Fibroblast of skin of scalp (primary cell): ENCODE measurements at places on chromosomes 6 and 20.

DNA sequence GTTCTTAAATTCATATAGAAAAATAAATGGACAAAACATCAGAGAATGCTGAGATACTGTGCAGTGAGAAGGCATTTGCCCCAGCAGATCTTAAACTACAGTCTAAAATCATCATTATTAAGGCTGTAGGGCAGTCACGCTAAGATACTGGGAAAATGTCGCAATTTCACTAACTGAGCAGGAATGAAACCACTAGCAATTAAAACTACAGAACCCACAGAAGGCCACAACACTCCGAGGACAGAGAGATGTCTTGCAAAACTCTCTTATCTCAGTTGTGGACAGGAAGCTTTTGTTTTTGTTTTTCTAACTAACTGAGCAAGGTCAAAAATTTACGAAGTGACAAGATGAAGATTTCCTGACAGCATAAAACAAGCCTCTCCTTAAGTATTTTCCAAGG, 18.2 kb downstream of the GNAS-AS1 start:
- no peak for DNase-seq

- no peak for DNase-seq
Measured at GRCh38 chr6:79984261-79984660, 20.2 kb upstream of the TTK start.

DNA sequence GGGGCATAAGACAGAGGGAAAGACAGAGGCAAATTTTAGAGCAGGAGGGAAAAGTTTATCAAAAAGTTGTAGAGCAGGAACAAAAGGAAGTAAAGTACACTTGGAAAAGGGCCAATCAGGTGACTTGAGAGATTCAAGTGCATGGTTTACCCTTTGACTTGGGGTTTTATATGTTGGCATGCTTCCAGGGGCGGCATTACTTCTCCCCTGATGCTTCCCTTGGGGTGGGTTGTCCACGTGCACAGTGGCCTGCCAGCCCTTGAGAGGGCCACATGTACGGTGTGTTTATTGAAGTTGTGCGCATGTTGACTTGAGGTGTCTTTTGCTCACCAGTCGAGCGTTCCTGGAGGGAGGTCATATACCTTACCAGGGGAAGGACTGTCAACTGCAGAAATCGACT, 259.5 kb upstream of the JARID2 start:
- DNase-seq, result no peak

DNA sequence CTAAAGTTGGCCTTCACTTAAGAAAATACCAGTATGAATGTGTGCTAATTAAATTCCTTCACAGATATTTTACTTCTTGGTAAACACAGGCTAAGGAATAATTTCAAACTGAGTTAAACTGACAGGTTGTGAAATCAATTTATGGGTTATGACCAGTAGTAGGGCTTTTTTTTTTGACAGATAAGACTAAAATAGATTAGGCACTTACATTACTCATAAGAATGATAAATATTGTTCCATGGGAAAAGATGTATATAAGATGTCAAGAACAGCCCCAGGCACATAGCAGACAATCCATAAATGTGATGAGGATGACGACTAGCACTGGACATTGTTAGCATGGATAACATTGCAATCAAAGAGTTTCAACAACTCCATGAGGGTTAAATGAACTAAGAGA, 22.9 kb downstream of the NT5E start:
- peak; percentile 71 for DNase-seq

DNA sequence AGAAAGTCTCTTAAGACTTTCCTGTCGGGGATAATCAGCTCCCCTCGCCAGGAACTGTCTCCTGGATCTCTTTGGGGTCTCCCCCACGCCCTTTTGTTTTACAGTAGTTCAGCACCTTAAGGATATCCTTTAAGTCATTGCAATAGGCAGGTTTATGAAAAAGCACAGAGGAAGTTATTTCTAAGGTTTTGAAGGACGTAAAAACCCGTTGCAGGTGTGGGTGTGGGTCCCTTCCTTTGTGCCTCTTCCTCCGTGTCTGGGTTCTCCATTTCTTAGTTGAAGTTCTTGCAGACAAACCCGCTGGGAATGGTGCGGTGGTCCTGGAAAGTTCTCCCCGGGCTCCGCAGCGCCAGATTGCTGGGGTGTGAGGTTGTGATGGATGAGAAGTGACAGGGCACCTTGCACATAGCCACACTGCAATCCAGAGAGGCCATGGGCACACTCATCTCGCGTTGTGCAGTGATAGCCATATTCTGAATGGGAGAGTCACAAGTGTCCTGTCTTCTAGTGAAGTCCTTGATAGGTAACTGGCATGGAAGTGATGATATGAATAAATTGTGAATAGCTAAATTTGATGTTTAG, 65.2 kb downstream of the GTF2H5 start:
- no peak for DNase-seq

DNA sequence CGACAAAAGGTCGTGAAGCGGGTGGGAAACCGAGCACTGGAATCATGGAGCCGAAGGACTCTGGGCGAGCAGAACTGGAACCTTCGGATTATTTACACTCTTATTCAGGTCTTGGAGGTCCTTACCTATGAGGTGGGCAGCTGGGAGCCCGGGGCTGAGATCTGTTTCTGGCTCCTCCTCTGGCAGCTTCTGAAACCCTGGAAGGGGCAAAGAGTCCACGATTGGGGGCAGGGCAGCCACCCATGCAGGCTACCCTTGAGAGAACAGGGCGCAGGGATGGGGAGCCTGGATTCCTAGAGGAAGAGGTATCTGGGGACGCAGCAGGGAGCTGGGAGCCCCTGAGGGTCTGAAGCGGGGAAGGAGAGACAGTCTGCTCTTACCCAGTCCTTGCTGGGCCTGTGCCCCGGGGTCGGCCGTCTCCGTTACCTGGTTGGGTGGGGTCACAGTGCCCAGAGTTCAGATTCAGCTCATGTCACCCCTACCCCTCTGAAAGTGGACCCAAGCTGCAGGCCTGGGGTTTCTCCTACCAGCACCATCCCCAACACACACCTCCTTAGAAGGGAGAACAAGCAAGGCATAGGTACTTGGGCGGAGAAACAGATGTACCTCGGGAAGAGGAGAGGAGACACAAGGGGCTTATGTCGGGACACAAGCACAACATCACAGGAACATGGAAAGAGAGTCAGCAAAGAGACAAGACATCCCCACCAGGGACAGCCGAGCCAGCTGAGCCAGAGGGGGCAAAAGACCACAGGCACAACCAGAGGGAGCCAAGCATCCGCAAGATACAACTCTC, 592 bp downstream of the LTB start:
- peak; percentile 12 for DNase-seq

DNA sequence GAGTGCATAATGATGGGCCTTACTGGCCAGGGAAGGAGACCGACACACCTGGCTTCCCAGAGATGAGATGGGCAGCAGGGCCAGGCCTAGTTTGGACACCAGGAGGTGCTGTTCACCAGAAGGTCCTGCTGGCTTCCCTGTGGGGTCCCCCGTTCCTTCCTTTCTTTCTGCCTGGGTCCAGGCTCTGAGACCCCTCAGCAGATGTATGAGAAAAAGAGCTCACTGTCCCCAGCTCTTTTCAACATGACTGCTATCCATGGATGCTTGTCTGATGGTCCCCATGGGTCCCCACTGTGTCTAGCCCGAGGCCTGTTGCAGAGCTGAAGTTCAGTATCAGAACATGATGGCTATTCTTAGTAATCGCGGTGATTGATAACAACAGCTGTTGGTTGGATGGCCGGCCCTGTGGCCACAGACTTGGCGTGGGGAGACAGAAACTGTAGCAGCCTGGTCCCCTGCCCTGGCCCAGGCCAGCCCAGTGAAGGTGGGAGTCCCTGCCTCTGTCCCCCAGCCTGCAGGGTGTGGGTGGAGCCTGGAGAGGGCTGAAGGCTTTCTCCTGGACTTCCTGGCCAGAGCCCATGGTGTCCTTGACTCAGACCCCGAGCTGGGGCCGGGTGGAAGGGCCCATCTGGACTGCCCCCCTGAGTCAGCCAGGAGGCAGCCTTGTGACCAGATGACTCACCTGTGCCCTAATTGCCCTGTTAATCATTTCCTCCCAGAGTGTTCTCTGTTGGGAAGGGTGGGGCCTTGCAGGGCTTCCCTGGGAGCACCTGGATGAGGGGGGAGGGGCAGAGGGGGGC, 9.9 kb upstream of the BAK1 start:
- peak; percentile 49 for DNase-seq

GRCh38 chr6:34657307-34657978, 39.1 kb downstream of the ILRUN start:
- DNase-seq, result peak; percentile 83

- DNase-seq, result no peak
Measured at GRCh38 chr6:41406728-41407489, 71.5 kb downstream of the NCR2 start.

GRCh38 chr6:63858691-63859090, 223.1 kb downstream of the PHF3 start:
- DNase-seq, result no peak

DNA sequence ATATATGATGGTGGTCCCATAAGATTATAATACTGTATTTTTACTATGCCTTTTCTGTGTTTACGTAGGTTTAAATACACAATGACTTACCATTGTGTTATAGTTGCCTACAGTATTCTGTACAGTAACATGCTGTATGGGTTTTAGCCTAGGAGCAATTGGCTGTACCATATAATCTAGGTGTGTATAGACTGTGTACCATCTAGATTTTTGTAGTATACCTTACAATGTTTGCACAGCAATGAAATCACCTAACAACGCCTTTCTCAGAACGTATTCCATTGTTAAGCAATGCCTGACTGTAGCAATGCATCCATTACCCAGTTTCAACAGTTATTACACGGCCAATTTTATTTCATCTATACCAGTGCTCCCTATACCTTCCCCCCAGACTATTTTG, 10.7 kb downstream of the MACROD2 start:
- DNase-seq, result no peak

DNA sequence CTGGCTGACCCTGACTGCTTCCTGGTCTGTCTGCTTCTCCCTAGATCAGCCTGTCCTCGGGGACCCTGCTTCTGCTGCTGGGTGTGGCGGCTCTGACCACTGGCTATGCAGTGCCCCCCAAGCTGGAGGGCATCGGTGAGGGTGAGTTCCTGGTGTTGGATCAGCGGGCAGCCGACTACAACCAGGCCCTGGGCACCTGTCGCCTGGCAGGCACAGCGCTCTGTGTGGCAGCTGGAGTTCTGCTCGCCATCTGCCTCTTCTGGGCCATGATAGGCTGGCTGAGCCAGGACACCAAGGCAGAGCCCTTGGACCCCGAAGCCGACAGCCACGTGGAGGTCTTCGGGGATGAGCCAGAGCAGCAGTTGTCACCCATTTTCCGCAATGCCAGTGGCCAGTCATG, 6.3 kb downstream of the NRSN2 start:
- DNase-seq, result no peak

GRCh38 chr6:3990692-3991491, 88.0 kb downstream of the FAM217A start:
- peak; percentile 91 for DNase-seq

DNA sequence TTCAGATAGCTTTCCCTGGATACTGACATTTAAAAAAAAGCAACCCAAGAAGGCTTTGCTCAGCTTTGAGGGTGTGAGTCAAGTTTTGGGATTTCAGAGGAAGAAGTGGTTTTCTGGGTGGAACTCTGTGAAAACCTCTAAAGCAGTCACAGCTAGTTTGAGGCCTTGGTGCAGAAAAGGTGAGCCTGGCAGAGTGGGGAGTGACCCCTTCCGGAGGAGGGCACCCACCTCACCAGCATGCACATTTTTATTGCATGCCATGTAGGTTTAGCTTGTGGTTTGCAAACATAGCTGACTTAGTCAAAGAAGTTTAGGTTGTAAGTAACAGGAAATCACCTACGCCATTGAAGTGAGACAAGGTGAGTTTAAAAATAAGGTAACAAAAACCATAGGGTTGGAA, 146.8 kb upstream of the PMEPA1 start:
- DNase-seq, result no peak

DNA sequence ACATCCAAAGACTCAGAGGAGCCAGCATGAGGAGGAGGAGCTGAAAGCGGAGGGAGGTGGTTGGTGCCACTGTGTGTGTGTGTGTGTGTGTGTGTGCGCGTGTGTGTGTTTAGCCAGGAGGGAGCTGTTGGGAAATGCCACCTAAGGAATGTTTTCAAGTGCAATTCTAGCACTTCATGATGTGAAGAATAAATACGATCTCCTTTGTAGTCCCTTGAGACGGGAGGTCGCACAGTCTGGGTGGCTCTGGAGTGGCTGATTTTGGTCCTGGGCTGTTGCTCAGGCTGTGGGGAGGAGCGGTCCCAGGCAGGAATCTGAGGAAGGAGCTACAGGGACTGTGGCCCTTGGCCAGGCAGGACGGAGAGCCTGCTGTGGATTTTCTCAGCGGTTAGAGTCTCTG, 93.7 kb downstream of the PPP1R14C start:
- DNase-seq, result no peak

GRCh38 chr6:105137388-105137787, 42.4 kb downstream of the POPDC3 start:
- DNase-seq, result peak; percentile 18

GRCh38 chr6:53539561-53539960, 5.3 kb downstream of the GCLC start:
- no peak for DNase-seq

DNA sequence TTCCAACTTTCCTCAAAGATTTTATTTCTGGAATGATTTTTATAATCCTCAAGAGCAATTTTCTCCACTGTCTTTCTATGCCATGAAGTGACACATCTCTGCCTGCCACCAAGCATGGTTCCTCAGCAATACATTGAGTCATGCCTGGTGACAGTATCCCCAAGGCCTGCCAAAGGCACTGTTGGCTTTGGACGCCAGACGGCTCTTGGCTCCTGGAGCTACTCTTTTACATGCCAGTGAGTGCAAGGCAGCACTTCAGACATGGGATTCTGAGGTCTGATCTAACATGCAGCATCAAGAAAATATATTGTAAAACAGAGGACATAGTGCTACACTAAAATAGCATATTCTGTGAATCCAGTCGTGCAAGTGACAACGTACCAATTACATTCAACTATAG, 20.1 kb upstream of the PLEKHG1 start:
- no peak for DNase-seq

DNA sequence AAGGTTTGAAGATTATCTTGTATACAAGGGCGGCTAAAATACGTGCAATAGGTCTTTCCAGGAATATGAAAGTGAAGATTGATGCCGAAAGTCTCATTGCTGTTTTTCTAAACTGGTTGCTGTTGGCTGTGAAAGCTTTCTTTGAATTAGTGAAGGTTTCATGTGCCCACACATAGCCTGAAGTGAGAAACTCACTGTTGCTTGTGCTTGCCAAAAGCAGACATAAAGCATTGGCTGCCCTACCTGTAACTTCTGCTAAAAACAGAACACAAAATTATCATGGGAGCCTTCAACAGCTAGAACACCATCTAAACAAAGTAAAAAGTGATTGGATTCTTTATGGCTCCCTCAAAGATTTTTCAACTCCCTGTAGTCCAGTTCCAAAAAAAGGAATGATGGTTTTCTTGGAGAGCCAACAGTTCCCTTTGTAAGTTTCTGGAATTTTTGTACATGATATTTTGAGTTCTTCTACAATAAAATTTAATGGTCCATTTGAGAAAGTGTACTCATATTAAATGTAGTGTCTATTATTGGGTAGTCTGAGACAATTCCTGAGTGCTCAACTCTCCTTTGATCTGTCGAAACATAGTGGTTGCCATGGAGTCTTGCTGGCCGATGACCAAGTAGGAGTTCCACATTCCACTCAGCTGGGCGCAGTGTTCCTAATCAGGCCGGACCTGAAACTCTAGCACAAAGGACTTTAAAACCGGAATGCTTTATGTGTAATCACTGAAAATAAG, 68.5 kb downstream of the PLEKHG1 start:
- DNase-seq, result peak; percentile 80
